PC-3 (cell line): ENCODE measurements at places on chromosomes 7 and 10. TPM values are rescaled to one million over a fixed set of nuclear protein-coding genes. Genes with fewer than 3 reads are reported as not detected.

Gene COG5
- total RNA-seq: 46.5 and 51.7 TPM in 2 replicates

Gene CREB5
- 5.2 and 6.0 TPM in 2 replicates for total RNA-seq

- DNase-seq: no peak
These were observed 33.0 kb upstream of the PPP1R3C start for GRCh38 chr10:91665842-91666241.

- no peak for DNase-seq
These were observed 10.5 kb upstream of the ANKRD61 start for GRCh38 chr7:6020371-6021286.

- no peak for DNase-seq
These were observed at the start of gene SHH for GRCh38 chr7:155811895-155812761. Gene SHH, minus strand, starts transcription at chr7:155812463. Its CDS starts 341 bp downstream, at chr7:155812122.
